Upper lobe of left lung (tissue), 6 donors: ENCODE measurements at places on chromosomes 11 and 22. TPM values are rescaled to one million over a fixed set of nuclear protein-coding genes. Genes with fewer than 3 reads are reported as not detected.

DNA sequence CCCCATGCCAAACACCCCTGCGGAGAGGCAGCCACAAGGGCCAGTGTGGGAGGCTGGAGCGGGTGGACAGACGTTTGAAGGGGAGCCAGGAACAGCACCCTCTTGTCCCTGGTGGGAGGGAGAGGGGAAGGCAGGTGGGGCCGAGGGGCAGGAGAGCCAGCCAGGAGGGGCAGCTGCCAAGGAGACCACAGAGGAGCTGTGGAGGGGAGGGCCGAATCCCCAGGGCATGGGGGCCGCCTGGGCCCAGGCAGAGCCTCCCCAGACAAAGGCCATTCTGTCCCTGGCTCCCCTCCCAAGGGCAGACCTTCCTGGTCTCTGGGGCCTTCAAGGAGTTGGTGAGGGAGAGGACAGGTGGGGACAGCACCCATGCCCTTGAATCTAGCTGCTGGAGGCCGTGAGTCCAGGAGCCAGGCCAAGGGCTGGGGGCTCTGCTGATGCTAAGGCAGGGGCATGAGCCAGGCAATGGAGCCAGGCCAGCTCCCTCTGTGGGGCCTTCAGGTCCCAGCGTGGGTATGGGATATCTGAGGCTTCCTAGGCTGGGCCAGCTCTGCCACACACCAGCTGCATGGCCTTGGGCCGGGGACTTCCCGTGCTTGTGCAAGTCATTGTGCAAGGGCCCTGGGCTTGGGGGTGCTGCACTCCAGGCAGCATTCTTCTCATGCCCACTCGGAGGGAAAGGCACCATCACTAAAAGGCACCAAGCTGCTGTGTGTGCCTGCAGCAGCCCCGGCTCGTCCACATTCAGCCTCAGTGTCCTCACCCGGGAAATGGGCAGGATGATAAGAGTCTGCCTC, 11.4 kb downstream of the EMID1 start:
- no peak for DNase-seq

DNA sequence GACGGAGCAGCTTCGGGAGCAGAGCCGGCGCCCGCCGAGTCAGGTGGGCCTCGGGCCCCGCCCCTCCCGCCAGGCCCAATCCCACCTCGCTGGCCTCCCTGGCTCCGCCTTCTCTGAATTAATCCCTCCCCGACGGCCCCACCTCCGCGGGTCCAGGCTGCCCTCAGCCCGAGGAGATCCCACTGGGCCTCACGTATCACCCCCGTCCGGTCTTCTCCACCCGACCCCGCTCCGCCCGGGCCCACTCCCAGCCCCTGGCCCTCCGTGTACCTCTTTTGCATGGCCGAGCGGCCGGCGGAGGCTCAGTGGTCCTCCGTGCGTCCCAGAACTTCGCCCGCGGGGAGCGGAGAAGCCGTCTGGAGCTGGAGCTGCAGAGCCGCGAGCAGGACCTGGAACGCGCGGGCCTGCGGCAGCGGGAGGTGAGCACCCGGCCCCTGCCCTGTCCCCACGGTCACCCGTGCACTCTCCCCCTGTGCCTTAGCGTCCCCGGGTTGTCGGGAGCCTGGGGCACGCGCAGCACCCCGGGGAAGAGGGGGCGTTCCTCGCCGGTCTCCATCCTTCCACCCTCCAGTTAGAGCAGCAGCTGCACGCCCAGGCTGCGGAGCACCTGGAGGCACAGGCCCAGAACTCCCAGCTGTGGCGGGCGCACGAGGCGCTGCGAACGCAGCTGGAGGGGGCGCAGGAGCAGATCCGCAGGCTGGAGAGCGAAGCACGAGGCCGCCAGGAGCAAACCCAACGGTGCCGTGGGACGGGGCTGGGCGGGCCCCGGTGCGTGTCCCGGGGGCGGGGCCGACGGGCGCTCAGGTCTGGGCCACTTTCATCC, 2.2 kb upstream of the CD151 start:
- peak; percentile 88 for DNase-seq

The NXPE4 gene
- not detected for total RNA-seq

The F2 gene
- 0.37 TPM for total RNA-seq

DNA sequence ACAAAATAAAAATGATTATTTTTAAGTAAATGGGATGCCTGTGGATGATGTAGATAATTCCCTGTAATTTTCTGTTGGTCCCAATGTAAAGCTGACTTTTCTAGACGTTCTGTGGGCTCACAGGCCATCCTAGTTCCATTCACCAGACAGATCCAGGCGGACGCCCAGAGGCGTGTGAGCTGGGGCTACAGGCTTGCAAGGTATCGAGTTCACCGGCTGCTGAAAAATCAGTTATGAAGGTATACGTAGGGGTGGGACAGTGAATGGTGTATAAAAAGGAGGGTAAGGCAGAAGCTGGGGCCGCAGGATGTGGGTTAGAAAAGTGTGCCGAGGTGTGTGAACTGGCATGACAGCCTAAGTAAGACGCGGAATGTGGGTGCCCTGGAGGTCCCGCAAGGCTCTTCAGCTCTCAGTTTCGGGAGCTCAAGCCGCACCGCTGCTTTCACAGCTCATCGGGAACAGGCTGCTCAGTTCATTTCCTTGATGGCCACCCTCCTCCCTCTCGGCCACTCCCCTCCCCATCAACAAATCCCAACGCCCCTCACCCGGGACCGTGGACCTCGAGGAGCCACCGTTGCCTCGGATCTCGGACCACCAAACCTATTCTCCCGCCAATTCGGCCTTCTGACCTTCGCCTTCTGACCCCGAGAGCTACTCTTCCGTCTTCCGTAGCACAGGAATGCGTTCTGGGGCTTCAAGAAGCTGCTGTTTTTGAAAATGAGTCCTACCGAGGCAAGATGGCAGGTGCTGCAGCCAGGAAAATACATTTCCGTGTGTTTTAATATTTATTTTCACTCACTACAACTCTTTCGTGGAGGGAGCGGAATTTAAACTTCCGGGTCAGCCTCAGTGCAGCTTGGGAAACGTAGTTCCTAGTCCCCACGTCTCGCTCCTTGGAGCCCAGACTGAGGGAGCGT, at the start of gene XNDC1N:
Gene XNDC1N (minus strand): TSS at position 775 of the 917 bp plus-strand sequence. CDS start 5,241 bp downstream, outside the sequence.
- DNase-seq: peak; percentile 62

The INPP5J gene
- total RNA-seq: 6.6 TPM

DNA sequence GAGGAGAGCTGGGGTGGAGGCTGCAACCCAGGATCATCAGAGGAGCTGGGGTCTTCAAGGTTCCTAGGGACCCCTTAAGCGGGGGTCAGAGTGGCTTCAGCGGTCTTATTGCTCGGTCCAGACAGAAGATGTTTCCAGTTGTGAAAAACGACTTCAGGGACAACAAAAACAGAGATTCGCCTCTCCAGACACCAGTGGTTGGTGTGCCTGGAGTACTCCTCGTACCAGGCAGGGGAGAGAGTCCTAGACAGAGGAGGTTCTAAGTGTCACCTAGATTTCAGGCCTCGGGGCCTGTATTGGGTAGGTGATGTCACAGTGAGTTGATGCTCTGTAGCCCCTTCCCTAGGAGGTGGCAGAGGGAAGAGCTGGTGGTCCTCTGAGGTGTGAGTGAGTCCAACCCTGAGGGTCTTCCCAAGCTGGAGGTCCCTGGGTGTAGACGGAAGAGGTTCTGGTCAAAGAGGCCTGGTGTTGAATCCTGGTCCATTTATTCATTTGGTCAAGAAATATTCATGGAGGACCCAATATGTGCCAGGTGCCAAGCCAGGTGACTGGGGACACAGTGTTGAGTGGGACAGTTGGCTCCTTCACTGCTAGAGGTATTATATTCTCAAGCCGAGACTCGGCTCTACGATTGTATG, 4.4 kb upstream of the IGLL5 start:
- DNase-seq: no peak

GRCh38 chr11:116641561-116642045, 131.2 kb downstream of the BUD13 start:
- DNase-seq: peak; percentile 41

GRCh38 chr11:17408641-17409040, 20.2 kb upstream of the KCNJ11 start:
- no peak for DNase-seq

The RNASEH2C gene
- total RNA-seq: 81.7 TPM

The FOLH1 gene
- total RNA-seq: 2.9 TPM
